Stimulated activated CD4-positive, alpha-beta T cell treated with anti-CD3 and anti-CD28 coated beads, Interleukin-12 subunit alpha, Interleukin-12 subunit beta, amount 100 ng/mL, for 24 hours (primary cell): ENCODE measurements at places on chromosomes 2 and 18.

GRCh38 chr2:82089518-82089917, 1785.0 kb upstream of the LRRTM1 start:
- DNase-seq = no peak

GRCh38 chr2:114005110-114005783, 115.4 kb downstream of the ACTR3 start:
- no peak for DNase-seq

DNA sequence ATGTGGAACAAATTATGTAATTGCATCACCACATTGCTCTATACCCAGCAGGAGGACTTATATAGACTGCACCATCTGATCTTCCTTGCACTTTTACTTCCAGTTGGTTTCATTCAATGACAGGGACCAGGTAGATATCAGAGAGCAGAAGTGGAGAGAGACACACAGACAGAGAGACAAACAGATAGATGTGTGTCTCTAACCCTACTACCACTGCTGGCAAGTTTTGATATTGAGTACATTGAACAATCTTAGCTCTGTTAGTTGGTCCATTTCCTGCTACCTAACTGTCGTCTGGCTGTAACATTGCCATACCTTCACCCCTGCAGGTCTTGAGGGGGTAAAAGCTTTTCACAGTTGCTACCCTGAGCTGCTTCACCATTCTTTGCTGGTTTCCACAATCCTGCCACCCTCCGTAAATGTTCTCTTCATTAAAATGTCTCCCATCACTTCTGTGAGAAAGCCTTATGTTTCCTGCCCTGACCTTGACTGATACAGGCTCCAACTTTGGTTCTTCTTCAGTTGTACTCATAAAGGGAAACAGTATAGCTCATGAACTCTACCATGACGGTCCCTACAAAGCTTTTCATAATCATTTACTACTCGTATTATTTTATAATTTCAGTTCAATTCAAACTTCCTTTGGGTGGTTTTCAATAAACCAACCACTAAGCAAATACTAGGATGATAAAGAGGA, 62.3 kb upstream of the ITGA4 start:
- no peak for DNase-seq

DNA sequence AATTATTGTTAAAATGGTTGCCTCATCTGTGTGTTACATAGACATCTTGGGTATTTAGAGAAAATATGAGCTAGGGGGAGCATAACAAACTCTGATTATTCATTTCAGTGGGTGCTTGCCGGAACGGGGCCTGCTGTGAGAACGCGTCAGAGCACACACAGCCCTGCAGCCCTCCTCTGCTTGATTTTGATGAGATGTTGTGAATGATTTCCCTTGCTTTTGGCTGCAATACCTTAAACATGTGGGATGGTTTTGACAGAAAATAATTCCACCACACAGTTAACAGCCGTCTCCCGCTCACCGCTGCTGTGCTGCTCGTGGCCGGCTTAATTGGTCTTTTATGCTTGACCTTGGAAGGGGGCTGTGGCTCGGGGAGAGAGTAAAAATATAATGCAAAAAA, 49.9 kb upstream of the TXNDC2 start:
- DNase-seq = no peak

- no peak for DNase-seq
Observed at GRCh38 chr18:43606795-43607194, 329.5 kb upstream of the SYT4 start.

DNA sequence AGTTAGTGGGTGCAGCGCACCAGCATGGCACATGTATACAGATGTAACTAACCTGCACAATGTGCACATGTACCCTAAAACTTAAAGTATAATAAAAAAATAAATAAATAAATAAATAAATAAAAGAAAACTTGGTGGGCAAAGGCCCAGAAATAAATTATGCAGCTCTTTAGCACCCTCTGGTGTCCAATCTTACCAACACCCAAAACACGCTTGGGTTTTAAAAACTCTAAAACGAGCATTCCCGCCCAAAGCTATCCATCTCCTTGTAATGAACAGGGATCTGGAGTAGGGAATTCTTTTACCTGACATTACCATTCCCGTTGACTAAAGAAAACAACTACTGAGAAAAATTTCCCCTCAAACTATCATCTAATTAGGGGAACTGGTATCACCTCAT, 2005.9 kb upstream of the CELF4 start:
- DNase-seq = no peak

DNA sequence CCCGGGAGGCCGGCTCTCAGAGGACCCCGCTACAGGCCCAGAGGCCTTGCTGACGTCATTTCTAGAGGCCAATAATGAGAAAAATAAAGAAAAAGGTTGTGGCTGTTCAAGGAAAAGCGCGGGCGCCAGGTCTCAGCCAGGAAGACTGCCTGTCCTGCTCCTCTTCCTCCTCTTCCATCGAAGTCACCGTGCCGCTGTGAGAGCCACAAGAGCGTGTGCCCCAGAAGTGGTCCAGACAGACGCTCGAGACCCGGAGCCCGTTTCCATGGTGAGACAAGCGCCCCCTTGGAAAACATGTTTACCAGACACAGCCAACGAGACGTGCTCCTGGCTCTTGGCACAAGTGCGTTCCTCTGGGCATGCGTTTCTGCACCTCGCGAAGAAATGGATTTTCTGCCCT, 210.5 kb downstream of the HDAC4 start:
- no peak for DNase-seq

DNA sequence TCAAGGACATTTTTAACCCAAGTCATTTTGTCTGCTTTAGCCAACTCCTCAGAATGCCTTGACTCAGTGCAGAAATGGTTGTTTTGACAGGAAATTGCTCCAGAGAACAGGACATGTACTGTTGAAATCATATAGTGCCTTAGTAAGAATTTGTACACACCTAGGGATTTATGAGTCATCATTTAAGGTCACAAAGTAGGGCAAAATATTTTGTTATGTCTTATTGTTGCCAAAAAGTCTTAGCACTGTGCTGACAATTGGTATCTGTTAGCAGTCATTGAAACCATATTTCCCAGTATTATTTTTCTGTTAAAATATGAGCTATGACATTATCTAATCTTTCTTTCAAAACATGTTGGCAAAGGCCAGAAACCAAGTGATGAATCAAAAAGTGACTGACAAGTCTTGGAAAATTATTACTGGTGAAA, 104.5 kb downstream of the OSBPL6 start:
- no peak for DNase-seq

DNA sequence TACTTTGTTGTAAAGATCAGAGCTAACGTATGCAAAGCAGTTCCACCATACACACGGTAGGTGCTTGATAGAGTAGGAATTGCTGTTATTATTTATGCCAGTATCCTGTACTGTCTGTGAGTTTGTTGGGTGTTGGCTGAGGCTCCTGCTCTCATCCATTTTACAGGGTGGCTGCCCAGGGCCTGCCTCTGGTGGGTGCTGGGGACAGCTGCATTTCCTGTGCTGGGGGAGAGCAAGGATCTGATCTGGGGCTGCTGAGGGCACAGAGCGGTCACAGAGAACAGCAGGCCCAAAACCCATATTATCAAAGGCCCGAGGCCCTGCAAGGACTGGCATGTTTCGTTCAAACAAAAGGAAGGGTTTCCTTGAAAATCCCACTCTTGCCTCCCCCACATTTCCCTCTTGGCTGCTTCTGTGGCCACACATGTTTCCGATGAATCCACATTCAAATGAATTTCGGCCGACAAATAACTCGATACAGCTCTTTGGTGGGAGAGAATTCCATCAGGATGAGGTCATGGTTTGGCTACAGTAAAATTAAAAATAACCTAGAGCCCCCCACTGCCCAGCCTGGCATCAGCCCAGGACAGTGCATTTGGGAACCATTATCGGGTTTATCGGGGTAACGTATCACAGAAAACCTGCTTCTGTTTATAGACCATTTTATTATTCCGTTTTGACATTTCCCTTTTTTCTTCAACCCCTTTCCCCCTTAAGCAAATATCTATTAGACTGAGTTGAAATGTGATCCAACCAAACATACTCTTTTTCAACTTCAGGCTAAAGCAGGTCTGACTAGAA, 143.4 kb downstream of the CYRIA start:
- DNase-seq = no peak

GRCh38 chr2:135635212-135635835, 104.0 kb downstream of the R3HDM1 start:
- DNase-seq = no peak

DNA sequence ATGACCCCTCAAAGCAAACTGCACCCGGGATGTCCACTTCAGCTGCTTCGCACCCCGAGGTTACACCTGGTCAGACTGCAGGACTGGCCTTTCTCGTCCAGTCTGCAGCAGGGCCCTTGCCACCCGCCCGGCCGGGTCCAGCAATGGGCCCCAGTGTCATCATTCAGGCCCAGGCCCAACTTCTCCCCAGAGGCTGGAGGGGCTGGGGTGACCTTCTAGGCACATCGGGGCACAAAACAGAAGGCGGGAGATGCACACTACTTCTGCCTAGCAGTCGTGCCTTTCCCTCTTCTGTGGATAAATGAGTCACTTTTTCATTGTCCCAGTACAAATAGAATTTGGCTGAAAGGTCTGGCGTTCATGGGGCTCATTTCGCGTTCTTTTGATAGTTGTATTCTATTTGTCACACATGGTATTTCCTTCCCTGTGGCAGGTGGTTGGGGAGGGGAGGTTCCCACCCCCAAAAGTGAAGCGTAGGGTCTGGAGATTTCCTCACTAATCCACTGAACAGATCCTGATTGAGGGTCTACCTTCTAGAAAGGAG, 56.9 kb upstream of the ID2 start:
- no peak for DNase-seq

DNA sequence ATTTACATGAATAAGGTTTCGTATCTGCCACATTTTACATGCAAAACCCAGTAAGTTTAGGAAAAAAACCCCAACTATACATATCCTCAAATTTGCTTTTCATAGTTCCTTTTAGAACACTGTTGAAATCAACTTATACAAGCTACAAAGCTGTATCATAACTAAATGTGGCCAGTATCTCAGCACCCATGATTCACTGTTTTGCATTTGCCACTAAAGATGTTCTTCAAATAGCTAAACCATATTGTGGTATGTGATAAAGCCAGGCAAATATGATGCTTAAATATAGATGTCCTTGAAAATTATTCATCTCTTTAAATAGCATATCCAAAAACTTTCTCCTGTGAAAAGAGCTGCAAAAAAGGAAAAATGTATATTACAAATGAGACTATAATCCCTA, 29.9 kb downstream of the ROCK2 start:
- DNase-seq = no peak

- DNase-seq = no peak
Observed at GRCh38 chr2:216012133-216012829, 1.1 kb downstream of the MREG start.
